ENCODE measurements at places on chromosomes 13 and 19. TPM values are rescaled to one million over a fixed set of nuclear protein-coding genes. Genes with fewer than 3 reads are reported as not detected.
A peak's percentile ranks its signal among the peaks of the same experiment; 100 is the strongest.

DNA sequence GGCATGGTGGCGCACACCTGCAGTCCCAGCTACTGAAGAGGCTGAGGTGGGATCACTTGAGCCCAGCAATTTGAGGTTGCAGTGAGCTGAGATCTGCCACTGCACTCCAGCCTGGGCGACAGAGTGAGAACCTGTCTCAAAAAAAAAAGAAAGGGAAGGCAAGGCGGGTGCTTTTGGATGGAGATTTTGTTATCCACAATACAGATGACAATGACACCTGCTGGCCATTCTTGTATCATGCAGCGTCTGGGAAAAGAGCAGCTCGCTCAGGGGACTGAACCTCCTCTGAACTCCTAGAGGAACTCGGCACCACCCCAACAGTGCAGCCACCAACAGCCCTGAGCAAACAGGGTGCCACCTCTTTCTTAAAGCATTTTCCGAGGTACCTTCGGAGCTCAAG is 22.8 kb downstream of the HAUS8 start:
- DNase-seq: peak; percentile 51

DNA sequence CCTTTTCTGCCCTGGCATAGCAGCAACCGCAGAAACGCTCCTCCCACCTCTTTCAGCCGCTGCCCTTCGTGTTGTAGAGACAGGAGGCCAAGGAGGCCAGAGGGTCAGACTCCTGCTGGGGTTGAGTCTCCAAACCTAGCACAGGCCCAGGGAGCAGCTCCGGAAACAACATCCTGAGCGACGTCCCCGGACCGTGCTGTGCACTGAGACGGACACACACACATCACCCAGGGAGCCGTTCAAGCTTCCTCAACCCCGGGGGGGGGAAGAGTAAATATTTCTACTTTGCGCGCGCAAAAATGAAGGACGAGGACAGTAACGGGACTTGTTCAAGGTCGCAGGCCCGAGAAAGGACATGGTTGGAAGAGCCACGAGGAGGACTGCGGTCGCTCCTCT is 657 bp downstream of the ZNF550 start:
- no peak for DNase-seq

DNA sequence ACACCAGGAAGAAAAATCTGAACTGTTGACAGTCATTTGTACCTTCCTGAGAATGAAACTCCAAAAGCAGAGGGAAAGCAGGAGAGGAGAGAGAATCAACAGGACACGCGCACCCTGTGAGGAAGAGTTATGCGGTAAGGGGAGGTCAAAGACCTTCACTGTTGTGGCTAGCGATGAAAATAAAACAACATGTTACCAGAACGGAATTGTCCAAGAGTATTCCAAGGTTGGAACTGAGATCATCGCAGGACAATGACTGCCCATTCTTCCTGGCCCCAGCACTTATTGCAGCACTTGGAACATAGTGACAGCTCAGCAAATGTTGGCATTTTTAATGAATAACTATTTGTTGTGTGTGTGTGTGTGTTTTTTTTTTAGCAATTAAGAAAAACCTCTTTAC is 176.0 kb upstream of the TSC22D1 start:
- DNase-seq: no peak

DNA sequence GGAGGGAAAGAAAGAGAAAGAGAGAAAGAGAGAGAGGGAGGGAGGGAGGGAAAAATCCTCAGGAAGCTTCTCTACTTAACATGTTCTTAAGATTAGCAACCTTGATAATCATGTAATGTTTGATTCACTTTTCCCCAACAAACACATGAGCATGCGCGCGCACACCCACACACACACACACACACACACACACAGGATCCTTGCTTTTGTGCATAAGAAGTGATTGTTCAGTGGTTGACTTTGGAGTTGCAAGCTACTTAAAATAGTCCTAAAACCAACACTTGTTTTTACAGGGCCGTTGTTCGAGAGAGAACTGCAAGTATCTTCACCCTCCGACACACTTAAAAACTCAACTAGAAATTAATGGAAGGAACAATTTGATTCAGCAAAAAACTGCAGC is 100.0 kb upstream of the RAP2A start:
- no peak for DNase-seq

GRCh38 chr13:100508455-100508854 is 80.1 kb downstream of the GGACT start:
- no peak for DNase-seq

GRCh38 chr13:114129649-114130062 is 2.8 kb downstream of the RASA3 start:
- no peak for DNase-seq

Gene CPB2
- total RNA-seq: not detected

Gene CYP4F12
- not detected for total RNA-seq

Gene CGB3
- total RNA-seq: not detected

Gene NCR1
- total RNA-seq: not detected

Gene PTH2
- not detected for total RNA-seq

Gene CERS1
- 1.5 TPM for total RNA-seq
